ENCODE measurements at places on chromosomes 13 and 19.

DNA sequence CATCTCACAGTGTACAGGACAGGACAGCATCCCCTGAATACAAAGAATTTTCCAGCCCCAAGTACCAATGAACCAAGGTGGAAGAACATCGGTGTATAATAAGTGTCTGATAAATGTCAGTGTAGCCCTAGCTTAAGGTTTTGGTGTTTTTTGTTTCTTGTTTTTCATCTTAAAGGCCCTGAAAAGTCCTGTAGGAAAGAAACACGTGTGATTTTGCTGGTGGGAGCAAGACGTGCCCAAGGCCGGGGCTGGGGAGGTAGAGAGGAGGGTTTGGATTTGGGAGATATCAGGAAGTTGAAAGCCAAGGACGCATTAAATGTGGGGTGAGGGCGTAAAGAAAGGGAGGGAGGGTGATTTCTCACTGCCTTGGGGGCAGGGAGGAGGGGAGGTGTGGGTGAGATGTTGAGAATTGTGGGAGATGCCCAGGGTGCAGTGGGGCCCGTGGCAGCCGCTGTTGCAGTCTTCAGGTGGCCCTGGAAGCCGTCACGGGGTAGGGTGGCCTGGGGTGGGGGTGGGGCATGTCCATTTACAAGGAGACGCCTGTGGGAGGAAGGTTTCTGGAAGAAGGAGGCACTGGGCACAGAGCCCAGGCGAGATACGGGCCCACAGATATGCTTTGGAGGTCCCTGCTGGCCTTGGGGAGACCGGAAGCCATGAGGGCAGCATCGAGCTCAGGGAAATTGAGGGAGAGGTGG, 6.7 kb downstream of the CAMSAP3 start:
- DNase-seq, result no peak

DNA sequence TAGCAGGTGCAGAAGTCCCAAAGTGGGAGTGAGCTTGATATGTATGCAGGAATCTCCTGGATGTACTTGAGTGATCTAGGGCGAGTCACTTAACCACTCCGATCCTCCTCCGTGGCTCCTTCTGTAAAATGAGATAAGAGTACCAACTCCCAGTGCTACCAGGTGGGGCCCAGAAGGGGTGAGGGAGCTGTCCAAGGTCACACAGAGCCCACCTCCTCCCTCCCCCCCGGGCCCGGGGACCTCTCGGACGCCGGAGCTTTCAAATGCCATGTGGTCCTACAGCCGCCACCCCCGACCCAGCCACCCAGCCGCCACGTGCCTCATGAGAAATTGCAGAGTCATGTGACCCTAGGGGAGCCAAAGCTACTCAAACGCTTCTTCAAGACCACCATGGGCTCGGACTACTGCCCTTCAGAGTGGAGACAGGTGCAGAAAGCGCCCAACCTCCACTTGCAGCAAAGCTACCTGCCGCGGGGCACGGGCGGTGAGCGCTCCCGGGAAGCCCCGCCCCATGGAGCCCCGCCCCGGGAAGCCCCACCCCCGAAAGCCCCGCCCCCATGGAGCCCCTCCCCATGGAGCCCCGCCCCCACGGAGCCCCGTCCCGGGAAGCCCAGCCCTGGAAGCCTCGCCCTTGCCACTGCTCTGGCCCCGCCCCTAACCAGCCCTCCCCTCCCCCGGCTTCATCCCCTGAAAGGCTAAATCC, 10.1 kb upstream of the ZNF358 start:
- peak; percentile 88 for DNase-seq

DNA sequence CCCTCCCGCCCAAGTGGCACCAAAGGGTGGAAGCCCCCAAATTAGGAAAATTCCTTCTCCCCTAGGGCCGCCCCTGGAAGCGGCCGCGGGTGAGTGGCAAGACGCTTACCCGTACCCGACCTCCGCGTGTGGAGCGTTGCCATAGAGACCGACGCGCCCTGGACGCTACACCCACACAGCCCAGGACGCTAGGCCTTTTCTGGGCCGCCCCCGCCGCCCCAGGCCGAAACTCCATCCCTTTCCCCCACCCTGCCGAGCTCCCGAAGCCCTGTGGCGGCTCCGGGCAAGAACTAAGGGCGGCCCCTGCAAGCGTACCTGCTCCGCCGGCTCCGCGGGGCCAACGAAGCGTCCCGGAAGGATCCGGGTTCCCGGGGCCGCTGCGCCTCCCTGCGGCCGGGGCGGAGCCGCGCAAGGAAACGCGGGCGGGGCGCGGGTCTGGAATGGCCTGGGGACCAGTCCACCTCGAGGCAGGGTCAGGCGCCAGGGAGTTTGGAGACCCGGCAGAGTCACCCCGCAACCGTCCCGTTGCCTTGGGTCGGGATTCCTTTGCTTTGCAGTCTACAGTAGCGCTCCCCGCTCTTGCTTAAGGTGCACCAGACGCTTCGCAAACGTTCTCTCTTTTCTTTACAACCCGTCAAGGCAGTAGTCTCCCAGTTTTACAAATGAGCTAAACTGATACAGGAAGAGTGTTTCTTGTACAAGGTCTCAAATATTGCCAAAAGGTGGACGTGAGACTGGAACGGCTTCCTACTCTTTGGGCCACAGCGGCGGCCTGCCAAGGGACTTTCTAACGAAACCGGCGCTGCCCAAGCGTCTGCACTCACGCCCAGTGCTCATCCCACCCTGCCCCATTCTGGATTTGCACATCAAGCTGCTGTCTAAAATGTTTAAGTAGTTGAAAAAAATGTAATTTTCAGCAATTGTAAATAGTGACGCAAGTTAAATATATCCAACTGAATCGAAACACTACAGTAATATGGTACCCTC, at the start of gene NEK5:
TSS of gene NEK5 (minus strand) at position 360 of the 987 bp plus-strand sequence. CDS start 1,591 bp downstream, outside the sequence.
- peak; percentile 92 for DNase-seq

DNA sequence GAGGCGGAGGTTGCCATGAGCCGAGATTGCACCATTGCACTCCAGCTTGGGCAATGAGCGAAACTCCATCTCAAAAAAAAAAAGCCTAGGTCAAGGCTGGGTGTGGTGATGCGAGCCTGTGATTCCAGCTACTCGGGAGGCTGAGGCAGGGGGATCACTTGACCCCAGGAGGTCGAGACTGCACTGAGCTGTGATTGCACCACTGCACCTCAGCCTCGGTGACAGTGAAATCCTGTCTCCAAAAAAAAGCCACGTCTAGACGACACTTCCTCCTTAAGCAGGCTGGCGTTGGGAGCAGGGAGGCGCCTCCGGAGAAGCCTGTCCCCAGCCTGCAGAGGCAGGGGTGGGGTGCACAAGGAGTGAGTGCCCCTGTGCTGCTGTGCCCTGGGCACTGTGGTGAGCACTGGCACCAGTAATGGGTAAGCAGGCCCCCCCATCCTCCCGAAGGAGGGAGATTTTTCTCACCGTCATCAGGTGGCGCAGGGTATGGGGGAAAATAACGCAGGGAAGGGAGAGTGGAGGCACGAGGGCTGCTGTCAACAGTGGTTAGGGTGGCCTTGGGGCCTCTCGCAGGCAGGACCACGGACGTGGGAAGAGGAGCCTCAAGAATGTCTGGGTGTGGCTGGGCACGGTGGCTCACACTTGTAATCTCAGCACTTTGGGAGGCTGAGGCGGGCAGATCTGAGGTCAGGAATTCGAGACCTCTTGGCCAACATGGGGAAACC, 706 bp downstream of the P2RY11 start:
- no peak for DNase-seq

DNA sequence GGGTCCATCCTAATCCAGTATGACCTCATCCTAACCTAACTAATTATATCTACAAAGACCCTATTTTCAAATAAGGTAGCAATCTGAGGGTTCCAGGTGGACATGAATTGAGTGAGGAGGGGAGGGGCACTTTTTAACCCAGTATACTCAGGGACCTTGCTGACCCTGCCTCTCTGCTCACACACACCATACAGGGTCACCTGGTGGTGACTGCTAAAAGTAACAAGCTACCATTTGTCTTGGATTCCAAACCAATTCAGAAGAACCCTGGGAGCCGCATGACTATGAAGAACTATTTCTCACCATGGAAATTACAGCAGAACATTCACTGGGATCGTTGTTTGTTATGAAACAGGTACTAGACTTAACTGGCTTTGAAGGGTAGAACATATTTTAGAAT, 151.9 kb downstream of the LACC1 start:
- no peak for DNase-seq

DNA sequence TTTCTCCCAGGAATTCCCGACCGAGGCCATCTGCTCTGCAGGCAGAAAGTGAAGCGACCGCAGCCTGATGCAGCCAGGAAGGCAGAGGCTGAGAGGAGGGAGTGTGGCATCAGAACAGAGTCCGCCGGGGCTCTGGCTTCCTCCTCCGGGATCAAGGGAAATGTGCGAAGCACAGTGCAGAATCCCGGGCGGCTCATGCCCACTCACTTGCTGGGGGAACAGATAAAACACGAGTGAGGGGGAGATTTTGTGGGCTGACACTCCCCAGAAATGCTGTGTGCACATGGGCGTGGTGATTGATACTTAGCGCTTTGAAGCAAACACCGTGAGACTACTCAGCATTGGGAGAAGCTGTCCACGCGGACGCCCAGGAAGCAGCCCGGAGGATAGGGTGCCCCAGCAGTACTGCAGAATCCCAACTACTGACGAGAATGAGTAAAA, 75.3 kb upstream of the POMP start:
- peak; percentile 14 for DNase-seq
